NCI-H1092 (cell line): ENCODE measurements at places on chromosomes 4 and X.

GRCh38 chr4:10321931-10322330, 135.3 kb downstream of the ZNF518B start:
- DNase-seq, result no peak

DNA sequence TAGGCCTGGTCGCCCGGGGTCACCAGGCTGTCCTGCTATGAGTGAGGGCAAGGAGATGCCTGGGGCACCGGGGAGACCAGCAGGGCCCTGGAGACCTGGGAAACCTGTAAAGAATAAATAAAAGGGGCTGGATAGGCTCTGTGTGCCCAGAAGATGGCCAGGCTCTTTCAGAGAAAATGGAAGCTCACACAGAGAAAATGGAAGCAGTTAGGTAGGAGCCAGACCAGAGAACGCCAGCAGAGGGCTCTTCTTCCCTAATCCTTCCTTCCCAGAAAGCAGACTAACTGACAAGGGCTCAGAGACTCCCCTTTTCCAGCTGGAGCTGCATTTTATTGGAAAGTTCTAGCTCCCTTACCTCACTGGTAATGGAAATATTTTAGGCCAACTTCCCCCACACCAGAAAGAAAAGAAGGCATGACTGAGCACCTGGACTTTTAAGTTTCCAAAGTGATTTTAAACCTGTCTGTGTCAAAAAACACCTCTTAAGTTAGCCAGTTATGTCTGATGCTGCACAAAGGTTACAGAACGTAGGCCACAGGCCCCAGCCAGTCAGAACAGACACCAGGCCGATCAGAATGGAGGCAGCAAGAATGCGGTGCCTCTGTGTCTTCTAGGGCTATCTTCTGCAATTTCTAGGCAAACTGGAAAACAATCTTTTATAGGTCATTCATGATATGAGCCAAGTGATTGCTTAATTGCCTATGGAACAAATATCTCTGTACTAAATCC, 74.0 kb downstream of the ATG4A start:
- peak; percentile 3 for DNase-seq

DNA sequence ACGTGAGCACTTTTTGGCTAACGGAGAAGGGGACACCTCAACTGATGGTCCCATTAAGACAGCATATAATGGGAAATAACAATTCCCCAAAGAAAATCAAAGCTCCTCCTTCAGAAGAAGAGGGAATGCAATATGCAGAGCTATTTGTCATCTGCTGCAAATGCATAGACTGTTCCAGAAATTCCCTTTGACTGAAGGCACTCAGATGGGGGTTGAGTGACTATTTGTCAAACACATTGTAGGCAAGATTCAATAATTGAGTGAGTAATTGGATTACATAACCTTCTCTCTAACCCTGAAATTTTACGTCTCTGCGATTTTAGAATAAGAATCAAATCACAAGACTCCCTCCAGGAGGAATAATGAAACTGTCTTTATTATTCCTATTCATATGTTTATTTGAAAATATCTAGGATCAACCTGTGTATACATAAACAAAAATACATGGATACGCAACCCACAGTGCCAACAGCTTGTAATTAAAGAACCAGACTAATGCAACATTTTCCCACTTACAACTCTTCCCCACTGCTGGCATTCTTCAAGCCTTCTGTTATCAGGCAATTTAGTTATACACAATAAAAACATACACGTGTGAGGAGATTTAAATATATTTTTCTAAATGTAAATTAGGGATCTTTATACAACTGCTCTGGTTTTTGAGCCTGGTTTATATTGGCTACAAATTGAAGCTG, 256.6 kb downstream of the GBA3 start:
- no peak for DNase-seq

GRCh38 chr4:74125029-74125428, 26.0 kb upstream of the CXCL2 start:
- no peak for DNase-seq

GRCh38 chr4:66178906-66179305, 508.6 kb upstream of the EPHA5 start:
- DNase-seq, result no peak

GRCh38 chr4:849478-850175, 23.7 kb upstream of the CPLX1 start:
- DNase-seq, result no peak

DNA sequence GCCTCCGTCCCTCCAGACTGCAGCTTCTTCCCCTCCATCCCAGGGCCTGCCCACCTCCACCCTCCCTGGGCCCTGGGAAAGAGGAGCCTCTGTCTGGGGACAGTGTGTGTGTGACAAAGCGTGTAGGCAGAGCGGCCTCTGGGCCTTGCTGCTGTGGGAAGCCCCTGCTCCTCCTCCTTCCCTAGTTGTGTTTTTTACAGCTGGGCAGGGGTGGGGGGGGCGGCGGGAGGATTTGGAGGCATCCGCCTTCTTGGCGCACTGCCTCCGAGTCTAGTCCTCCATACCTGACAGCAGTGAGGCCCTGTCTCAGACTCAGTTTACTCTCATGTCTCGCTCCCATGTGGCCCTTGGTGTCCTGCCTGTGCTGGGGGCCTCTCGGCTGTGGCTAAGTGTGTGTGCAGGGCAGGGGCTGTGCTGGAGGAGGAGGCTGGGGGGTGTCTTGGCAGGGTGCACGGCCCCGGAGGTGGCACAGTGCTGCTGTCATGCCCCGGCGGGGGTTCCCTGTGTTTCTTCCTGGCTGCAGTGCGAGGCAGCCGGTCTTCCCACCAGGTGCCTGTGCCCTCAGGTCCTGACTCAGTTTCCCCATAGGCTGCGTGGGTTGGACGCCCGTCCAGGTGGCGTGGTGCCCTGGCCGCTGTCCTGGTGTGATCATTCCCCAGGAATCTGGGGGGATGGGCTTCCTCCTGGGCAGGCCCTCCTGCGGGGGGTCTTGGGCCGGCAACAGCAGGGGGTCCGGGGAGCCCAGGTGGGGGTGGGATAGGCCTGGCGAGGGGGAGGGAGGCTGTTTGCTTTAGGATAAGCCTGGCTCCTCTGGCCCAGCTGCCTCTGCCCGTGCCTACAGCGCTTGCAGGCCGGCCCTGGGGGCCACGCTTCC, 7.0 kb downstream of the FGFRL1 start:
- DNase-seq, result no peak

DNA sequence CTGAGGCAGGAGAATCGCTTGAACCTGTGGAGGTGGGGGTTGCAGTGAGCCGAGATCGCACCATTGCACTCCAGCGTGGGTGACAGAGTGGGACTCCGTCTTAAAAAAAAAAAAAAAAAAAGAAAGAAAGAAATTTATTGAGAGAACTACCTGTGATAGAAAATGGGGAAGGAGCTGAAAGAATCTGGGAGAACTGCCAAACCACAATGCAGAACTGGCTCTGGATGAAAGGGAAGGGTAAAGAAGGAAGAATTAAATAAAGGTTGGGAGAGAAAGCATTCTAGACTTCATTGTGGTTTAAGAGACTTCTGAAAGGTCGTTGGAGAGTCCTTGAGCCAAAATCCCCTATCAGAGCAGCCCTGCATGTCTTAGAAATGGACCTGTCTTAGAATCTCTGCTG, 567.9 kb upstream of the HTR2C start:
- DNase-seq, result no peak
